ENCODE measurements at places on chromosomes 3 and 15.

DNA sequence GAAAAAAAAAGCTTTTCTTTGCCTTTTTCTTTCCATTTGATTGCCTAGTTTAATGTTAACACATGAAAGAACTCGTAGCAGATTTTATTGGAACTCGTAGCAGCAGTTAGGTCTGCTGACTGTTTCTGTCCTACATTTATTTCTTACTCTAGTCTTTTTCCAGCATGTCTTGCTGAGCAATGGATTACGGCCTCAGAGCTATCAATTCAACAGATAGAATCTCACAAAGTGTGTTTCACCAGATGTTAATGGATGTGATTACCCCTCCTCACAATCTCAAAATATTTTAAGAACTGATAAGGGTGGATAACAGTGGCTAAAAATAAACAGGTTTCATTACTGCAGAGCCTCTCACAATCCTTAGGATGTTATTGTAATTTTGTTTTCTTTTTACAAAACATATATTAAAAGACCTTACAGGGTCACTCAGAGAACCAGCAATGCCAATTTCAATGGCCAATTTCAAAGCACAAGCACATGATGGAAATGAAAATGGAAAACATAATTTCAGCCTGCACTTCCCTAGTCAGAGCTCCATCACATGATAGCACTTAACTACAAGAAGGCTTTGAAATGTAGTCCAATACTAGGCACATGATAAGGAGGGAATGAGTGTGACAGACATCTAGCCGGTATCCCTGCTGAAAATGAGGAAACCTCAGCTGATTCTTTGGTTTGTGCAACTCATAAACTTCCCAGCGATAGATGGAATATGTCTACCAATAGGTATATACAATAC is 838.1 kb upstream of the SEMA6D start:
- DNase-seq = no peak

GRCh38 chr3:8650583-8651416 is 6.2 kb upstream of the SSUH2 start:
- DNase-seq = no peak

GRCh38 chr3:178749471-178749870 is 213.2 kb downstream of the KCNMB2 start:
- DNase-seq = no peak

DNA sequence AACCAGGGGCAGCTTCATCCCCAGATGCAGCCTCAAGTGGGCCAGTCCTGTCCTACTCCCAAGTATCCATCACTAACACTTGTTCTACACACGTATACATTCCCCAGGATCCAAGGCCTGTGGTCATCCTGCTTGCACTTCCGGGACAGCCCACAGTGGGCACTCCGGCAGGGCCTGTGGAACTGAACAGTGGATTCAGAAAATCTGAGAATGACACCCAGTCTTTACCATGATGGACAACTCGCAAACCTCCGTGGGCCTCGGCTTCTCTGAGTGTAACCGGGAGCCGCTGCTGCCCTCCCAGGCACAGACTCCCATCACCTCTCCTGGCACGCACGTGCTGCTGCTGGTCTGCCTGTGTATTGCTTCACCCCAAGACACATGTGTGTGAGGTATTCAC is 59.6 kb downstream of the ATP10A start:
- no peak for DNase-seq

DNA sequence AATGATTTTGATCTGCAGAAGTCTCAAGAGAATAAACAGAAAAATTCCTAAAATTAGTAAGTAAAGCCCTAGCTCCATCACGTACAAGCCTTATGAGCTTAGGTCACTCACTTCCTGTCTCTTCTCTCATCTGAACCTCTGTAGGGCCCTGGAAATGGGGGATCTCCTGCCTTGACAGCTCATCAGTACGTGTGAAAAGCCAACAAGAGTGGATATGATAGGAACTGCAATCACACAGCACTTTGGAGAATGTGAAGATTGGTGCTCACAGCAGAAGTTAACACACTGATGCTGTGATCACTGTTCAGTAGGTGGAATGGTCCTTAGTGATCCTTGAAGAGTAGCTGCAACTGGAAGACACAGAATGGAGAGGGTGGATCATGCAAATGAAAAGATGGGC is 27.8 kb upstream of the ALDH1L1 start:
- no peak for DNase-seq

- no peak for DNase-seq
These were observed 43.5 kb downstream of the EPHB1 start for GRCh38 chr3:134838599-134838998.

DNA sequence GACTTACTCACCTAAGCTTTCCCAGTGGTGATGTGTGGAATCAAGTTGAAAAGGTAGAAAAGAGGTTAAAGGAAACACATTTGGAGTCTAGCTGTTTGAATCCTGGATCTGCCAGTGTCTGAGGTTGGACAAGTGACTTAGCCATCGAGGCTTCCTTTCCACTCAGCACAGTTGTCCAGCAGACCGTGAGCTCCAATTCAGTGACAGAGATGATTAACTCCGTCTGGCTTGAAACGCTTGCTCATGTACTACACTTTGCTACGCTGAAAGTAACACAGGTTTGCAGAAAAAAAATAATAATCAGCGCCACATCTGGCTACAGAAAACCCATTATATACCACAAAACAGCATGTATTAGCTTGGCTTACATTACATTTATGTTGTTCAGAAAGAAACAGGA is 364.9 kb upstream of the MCTP2 start:
- DNase-seq = no peak

DNA sequence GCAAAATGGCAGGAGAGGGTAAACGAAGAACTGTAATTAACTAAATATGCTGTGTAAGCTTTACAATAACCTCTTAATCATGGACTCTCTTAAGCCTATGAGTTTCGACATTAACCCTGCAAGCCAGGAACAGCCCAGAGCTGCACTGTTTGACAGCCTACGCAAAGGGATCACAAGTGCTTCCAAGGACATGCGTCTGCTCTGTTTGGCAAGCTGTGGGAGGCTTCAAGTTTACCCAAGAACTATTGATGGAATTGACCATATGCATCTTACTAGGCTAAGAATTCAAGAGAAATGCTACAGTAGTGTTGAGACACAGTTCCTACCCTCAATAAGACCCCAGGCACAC is 66.0 kb downstream of the PDZRN3 start:
- DNase-seq = no peak

DNA sequence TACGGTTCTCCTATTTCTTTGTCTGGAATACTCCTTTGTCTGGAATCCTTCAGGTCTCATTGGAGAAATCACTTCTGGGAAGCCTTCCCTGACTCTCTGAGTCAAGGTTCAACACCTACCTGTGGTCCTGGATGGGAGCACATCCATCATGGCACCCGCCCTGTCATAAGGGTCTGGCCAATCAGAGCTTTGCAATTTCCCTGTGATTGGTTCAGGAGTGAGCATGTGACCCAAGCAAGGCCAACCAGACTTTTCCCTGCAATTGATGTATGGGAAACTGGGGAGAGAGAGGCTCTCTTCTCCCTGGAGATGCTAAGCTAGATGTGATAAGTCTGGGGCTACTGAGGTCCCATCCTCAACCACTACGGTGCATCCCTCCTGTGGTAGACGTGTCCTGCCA is 8.1 kb downstream of the FAM3D start:
- DNase-seq = no peak

DNA sequence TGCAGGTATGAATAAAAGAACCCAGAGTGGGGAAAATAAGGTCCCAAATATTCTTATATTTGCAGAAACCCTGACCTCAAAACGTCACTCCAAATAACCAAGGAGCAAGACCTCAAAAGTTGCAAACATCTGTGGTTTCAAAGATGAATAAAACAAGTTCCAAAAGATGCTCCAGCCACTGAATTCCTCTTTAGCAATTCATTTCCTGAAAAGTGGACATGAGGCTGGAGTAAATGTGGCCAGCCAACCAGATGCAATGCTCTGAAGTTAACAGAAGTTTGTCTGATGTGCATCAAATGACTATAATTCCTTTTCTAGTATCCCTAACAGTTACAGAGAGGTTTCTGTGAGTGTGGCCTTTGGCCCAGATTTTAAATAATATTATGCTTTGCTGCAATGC is 71.2 kb upstream of the WNT5A start:
- DNase-seq = no peak

- DNase-seq = no peak
These were observed 53.8 kb upstream of the SENP5 start for GRCh38 chr3:196813903-196814302.

DNA sequence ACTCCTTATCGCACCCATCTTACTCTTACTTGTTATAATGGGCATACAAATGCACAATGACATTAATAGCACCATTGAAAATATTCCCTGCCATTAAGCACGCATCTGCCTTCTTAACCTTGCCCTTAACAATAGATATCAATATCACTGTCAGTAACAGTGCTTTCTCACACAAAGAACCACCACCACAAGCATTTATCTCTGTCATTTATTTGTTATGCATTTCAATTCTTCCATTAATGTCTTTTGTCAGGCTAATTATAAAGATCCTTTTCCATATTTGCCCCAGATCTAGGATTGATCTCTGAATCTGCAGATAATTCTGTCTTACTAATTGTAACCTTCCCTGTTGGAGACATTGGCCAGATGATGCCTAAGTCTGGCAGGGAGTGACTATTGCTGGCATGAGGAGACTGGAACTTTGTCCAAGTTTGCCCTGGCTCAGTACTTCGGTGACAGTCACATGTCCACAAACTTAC is 419.6 kb upstream of the TGFBR2 start:
- no peak for DNase-seq

DNA sequence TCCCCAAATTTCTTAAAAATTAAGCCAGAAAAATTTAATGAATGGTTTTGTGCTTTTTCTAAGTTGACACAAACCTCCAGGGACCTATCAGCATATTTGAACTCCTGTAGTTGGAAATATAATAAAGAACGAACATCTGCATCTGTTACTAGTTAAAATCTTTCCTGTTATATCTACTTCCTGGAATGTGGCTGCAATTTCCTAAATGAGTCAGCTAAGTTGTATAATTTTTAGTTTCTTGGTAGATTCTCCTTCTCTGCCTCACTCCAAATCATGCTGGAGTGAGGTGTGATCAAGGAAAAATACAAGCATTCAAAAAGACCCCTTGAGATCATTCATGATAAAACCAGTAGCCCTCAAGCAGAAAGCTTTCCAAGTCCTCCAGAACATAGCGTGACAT is 106.2 kb upstream of the MCTP2 start:
- DNase-seq = no peak

DNA sequence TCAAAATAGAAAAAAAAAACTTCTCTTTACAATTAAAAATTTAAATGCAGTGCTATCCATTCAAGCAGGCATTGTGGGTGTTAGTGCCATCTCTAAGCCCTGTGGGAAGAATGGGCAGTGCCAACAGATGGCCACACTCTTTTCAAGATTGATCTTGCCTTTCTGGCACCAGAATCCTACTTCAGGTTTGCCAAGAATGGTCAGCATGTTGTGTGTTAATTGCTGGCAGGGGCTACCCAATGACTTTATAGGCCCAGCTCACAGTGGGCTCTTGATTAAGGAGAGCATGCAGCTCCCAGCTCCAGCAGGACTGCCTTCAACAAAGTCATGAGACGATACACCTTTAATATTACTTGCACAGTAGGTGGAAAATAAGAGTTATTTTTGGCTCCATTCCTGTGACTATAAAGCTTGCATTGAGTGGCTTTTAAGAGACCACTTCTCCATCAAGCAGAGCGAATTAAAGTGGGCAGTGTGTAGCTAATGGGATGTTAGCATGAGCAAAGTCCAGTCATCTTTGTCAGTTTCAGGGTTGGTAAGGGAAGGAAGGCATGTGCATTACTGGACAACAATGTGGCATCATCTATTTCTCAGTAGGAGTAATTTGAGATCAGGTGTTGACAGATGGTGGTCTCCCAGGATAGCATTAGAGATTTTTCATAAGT is 476.8 kb downstream of the C3orf38 start:
- no peak for DNase-seq

GRCh38 chr3:141328286-141329166 is 39.8 kb upstream of the ZBTB38 start:
- no peak for DNase-seq

DNA sequence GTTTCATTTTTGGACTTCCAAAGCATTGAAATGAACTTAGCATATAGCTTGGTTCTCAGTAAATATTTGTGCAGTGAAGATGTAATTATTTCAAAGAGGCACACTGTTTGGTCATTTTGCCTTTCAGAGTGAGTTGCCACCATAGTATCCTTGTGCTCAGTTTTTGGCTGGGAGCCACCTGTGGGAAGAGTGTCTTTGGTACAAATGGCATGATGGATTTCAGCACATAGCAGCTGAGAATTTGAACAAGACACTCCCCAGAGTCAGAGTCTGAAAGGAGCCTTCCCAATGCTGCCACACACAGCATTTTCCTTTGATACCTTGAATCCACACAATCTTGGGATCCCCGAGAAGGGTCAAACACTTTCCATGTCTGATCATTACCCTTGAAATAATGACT is 897.2 kb upstream of the ARPP21 start:
- no peak for DNase-seq

GRCh38 chr3:104604326-104605010 is 762.2 kb upstream of the ALCAM start:
- DNase-seq = no peak

DNA sequence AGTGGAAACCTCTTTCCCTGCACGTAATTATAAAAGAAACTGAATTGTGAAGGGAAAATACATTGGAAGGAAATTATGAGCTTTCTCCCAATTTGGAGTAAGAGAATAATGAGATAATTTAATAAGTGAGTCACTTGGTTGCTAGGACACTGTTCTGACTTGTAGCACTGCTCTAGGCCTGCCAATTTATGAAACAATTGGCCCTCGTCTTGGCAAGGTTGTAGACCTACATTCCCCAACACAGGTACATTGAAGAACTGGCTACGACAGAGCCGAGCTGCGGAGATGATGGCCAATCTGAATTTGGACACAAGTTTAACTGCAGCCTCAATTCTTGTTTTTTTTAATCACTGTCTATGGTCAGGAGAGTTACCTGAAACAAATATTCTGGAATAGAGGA is 674.1 kb downstream of the MECOM start:
- DNase-seq = no peak

DNA sequence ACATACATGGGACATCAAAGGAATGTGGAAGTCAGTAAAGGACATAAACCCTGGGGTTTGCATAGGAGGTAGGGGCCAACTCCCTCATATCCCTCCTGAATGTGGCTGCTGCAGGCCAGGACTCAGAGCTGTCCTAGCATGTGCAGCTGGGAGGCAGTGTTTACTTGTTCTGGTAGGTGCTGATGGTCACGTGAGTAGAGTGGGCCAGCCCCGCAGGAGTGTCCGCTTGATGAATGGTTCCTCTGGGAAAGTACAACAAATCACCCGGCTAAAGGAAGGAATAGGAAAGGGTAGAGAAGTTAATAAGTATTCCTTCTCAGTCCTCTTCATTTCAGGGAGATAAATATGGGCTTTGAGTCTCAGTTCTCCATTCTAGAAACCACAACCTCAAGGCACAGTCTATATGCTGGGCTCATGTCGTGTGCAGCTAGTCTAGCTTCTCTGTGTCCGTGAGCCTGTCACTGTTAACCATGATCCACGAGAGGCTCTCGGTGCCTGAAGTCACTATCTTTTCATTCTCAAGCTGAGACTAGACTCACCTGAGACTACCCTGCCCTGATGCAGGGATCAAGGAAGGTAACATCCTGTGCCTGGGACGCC is 17.9 kb downstream of the RIOX2 start:
- DNase-seq = no peak

- DNase-seq = no peak
These were observed 7.7 kb downstream of the PLSCR1 start for GRCh38 chr3:146536681-146537080.

GRCh38 chr3:184663756-184664155 is 48.1 kb downstream of the MAGEF1 start:
- DNase-seq = no peak

Measured in T1000 (cell line).